Stomach (tissue), 19 donors: ENCODE measurements at places on chromosomes 5 and 9. TPM values are rescaled to one million over a fixed set of nuclear protein-coding genes. Genes with fewer than 3 reads are reported as not detected.
A peak's percentile ranks its signal among the peaks of the same experiment; 100 is the strongest.

The GKAP1 gene
- total RNA-seq = 9.0 TPM

The BHMT2 gene
- total RNA-seq = 9.9 TPM

DNA sequence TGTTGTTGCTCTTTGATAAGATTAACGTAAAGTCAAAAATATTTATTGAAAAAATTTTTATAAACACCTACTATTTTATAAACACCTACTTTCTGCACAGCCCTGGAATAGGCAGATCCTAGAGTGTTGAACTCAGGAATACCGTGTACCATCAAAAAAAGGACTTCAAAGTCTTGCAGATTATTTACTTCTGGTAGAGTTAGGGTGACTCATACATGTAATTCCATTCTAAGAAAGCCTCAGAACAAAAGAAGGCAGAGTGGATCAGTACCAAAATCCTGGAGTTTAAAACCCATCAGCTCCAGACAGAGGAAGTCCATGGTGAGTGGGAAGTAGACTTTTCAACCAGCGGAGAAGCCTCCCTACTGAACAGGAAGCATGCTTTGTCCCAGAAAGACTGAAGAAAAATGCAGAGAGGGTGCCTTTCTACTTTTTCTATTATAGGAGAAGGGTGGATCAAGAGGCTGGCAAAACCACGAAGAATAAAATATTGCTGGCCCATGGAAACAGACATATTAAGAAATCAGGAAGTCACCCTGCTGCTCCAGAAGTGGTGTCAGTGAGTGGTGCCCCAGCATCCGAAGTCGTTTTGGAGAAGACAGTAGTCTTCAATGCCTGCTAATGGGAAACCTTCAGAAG, 45.1 kb upstream of the DAB2 start:
- no peak for DNase-seq

- no peak for DNase-seq
Measured at GRCh38 chr5:74567411-74567995, 73.0 kb downstream of the ENC1 start.

GRCh38 chr9:4830699-4831098, 38.0 kb downstream of the RCL1 start:
- DNase-seq = no peak

GRCh38 chr9:71858812-71859211, 52.2 kb downstream of the ABHD17B start:
- DNase-seq = no peak

- peak; percentile 27 for DNase-seq
Measured at GRCh38 chr5:145689235-145689634, 145.9 kb downstream of the PRELID2 start.

DNA sequence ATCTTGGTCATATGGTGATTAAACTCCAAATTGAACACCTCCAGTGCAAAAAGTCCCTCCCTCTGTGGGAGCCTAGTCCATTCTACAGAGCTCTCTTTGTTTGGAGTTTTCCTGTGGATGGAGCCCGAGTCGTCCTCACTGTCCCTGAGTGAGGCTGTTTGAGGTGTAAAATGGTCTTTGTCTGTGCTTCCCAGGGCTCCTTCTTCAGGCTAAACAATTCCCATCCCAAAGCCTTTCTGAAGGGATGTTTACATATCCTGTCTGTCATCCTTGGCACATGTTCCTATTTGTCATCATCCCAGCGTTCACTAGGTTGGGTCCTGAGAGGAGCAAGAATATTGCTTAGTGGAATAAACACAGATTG, 68.9 kb downstream of the COL27A1 start:
- no peak for DNase-seq

- DNase-seq = no peak
Measured at GRCh38 chr9:98031169-98031568, 25.4 kb upstream of the NANS start.

- DNase-seq = peak; percentile 69
Measured at GRCh38 chr5:55691265-55692105, 20.6 kb downstream of the SLC38A9 start.
